GDM1 (cell line): ENCODE measurements at places on chromosomes 12 and 14.

- no peak for DNase-seq
These were observed 2.6 kb downstream of the LMO3 start for GRCh38 chr12:16603260-16603915.

GRCh38 chr14:103738701-103739451 lies 23.3 kb downstream of the ZFYVE21 start:
- no peak for DNase-seq

DNA sequence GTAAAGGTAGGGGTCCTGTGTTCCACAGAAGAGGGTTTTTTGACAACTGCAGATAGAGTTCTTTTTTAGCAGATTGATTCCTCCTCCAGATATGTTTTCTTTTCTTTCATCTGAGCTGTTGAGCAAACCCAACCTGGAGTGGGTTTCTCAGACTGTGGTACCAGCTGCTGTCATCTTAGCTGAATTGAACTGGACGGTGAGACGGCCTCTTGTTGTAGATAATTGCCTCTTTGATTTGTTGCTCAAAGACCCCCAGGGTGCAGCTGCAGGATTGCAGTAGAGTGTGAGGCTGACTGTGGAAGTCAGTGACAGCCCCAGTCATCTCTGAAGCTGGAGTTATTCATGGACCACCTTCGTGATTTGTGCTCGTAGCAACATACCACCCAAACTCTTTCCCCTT lies 317.7 kb downstream of the AACS start:
- DNase-seq, result no peak

DNA sequence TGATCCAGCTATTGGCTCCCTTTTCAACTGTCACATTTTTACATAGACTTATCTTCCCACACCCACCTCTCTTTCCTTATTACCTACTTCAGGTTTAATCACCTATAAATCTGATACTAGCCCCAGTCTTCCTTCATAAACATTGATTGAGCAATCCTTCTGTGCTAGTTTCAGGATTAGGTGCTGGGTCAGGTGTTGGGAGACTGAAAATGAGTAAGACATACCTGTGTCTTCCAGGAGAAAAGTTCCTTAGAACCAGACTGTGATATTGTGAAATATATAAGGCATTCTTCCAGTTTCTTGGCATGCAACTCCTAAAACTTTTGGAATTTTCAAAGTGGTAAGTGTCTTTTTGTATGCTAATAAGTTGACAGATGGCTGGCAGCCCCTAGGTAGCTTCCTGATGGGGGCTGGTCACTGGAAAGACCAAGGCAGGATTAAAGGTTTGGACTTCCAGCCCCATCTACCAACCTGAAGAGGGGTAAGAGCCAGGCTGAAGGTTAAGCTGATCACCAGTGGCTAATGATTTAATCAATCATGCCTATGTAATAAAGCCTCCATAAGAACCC lies 4.6 kb downstream of the ANO6 start:
- no peak for DNase-seq

- no peak for DNase-seq
These were observed 28.1 kb downstream of the BLTP3B start for GRCh38 chr12:100114574-100114973.
